ENCODE measurements at places on chromosomes 3 and 15. TPM values are rescaled to one million over a fixed set of nuclear protein-coding genes. Genes with fewer than 3 reads are reported as not detected.

DNA sequence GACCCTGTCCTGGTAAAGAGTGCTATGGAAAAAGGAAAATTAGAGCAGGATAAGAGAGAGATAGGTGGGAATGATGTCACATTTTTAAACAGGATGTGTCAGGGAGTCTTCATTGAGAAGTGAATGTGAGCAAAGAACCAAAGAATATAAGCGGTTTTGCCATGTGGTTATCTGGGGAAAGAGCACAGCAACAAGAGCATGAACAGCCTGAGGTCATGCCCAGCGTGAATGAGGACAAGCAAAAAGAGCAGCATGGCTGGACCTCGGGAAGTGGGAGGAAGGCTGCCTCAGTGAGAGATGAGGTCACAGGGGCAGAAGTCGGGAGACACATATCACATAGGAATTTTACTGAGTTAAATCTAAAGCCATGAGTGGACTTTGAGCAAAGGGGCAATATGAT is 82.8 kb upstream of the HES1 start:
- no peak for DNase-seq

GRCh38 chr15:31525988-31526665 is 199.5 kb downstream of the KLF13 start:
- no peak for DNase-seq

The OCA2 gene
- total RNA-seq = 0.73 TPM

DNA sequence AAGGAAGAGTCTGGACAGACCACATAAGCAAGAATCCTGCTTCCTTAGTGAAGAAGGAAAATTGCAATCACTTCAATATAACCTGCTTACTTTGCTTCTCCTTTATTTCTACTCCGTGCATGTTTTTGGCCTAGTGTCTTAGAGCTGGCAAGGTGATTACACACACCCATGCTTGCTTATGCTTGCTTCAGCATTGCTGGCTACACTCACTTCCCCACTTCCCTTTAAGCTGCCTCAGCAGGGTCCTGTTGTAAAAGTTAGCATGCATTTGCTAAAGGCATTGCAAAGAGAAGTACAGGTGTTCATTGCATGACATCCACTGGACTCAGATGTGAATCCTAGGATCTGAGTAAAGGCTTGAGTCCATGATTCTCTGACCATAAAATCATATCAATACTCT is 47.5 kb upstream of the STT3B start:
- no peak for DNase-seq

The PRC1 gene
- 7.8 TPM for total RNA-seq

Measured in ureter (tissue), 1 donor.